ENCODE measurements at places on chromosomes 1 and 21.

- no peak for DNase-seq
Observed at GRCh38 chr1:109187127-109187526, 26.6 kb upstream of the SARS1 start.

- DNase-seq: no peak
Observed at GRCh38 chr1:220999872-221000863, 120.9 kb downstream of the HLX start.

- peak; percentile 90 for DNase-seq
Observed at GRCh38 chr1:151047591-151047924, at the start of gene C1orf56. Gene C1orf56, plus strand, starts transcription at chr1:151047751. Its CDS starts 97 bp downstream, at chr1:151047848.

GRCh38 chr1:106921186-106921585 is 135.3 kb upstream of the PRMT6 start:
- no peak for DNase-seq

DNA sequence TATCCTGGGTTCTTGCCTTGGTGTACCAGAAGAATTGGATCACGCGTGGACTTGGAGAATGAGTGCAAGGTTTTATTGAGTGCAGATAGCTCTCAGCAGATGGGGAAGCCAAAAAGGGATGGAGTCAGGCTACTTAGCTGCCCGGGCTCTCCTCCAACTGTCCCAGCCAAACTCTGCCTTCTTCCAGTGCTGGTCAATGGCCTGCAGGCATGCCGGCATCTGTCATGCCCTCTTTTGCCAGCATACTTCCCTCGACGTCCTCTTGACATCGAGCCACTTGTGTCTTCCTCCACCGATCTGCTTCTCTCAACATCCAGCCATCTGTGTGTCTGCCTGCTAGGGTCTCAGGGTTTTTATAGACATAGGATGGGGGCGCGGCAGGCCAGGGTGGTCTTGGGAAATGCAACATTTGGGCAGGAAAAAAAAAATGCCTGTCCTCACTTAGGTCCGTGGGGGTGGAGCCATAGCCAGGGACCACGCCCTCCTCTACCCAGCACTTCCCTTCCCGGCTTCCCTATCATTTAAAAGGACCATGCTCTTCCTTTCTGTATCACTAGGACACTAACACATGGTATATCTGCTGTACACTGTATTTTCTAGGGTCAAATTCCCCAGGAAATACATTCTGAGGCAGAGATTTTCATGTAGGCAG is 47.0 kb upstream of the BCAR3 start:
- DNase-seq: no peak

DNA sequence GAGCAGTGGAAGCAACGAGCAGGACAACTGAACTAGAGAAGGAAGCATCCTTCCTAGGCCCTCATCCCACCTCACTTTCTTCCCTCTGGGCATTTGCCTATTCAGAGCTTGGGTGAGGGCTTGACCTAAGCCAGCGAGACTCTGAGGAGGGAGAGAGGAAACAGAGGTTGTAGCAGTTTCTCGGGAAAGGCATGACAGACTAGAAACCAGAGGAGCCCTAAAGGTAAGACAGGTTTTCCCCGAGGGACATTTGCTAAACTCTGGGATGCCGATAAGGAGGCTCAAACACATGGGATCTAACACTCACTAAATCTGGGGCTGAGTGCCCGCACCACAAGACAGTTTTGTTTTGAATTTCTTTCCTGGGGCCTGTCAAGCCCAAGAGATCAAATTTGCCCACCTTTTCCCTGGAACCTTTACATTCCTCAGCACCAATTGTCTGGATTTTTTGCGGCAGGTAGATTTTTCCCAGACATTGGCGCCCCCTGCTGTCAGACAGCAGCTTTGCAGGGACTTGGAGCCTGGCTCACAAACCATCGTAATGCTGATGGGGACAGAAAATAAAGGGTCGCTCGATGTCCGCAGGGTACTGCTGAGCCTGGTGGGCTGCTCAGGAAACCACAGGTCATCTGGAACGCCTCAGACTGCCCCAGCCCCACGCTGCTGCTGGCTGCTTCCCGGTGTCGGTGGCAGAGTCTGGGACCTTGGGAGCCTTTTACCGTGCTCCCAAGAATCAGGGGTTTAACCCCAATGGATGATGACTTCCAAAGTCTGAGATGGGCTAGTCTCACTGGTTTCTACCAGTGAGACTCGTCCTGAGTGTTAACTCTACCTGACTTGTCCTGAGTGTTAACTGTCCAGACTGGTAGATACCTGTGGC is 23.4 kb upstream of the TSPAN2 start:
- peak; percentile 84 for DNase-seq

DNA sequence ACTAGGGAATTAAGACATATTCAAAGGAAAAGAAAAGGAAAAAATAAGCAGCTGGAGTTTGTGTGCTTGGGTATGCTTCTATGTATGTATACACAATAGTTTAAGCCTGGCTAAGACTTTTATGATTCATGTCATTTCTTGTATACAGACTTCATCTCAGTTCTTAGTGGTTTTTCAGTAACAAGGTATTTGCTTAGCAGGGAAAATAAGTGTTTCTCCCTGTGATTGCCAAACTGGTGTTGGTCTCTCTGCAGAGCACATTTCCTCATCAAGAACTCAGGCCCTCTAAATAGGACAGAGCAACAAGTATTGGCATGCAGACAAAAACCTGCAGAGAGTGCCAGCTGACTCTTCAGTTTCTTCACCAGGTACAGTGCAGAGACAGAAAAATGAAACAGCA is 484.4 kb upstream of the ZRANB2 start:
- no peak for DNase-seq

DNA sequence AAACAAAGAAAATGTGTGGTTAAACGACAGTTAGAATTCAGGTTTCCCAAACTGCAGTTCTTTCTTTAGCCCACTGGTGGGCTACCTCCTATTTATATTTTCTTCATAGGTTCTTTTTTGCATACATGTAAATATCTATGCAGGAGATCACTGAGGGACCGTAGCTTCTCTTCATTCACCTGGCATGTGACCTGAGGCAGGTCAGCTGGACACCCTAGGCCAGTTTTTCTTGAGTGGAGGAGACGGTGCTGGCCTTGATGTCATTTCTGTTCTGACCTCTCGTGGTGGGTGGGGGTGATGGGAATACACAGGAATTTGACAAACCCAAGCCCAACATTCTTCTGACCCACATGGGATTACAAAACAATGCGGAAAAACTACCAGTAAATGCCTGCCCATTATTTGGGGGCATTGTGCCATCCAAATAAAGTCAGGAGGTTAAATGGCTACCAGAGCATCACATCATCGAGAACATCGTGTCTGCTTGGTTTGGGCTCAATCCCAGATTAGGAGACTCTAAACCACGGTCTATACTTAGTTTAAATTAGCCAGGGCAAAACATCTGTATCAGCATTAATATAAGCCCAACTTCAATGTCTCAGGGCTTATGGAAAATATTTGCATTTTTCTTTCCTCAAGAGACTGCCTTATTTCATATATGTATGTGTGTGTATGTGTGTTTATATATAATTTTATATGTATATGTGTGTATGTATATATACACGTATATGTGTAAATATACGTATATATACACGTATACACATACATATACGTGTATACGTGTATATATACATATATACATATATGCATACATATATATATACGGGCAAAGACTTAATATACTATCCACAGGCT is 7.4 kb upstream of the IRF2BP2 start:
- DNase-seq: no peak

Data from retina (tissue), 1 donor.